ENCODE measurements at places on chromosomes 12 and 14. TPM values are rescaled to one million over a fixed set of nuclear protein-coding genes. Genes with fewer than 3 reads are reported as not detected.

The PRIMA1 gene
- 1.1 TPM for polyA plus RNA-seq

The TMEM229B gene
- polyA plus RNA-seq = 3.2 TPM

The SCNN1A gene
- polyA plus RNA-seq = 69.0 TPM

DNA sequence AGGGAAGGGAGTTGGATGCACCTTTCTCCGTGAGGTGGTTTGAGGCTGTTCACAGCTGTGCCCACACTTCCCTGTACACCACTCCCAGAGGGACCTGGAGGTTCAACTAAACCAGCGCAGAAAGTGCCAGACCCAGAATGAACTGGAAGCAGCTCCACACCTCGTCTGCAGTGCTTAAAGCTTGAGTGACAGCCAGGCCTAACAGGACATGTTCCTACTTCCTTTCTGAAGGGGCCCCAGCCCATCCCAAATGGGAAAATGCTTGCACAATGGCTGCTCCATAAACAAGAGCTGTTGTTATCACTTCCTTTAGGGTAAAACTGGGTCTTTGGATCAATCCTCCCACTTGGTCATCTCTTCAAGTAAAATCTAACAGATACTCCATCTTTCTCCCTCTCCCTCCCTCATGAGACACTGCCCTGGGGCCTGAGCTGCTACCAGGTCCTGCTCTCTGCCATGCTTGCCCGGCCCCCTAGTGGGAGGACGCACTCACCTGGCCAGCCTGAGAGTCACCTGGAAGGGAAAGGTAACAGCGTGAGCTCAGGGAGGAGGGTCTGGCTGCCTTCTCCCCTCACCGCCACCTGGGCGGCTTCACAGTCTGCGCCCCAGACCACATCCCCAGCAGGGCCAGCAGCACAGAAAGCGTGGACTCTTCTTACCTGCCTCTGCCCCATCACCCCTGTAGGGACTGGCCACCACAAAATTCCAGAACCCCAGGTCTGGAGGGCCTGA is 33.5 kb downstream of the ISCA2 start:
- DNase-seq = no peak

The CCDC197 gene
- not detected for polyA plus RNA-seq

DNA sequence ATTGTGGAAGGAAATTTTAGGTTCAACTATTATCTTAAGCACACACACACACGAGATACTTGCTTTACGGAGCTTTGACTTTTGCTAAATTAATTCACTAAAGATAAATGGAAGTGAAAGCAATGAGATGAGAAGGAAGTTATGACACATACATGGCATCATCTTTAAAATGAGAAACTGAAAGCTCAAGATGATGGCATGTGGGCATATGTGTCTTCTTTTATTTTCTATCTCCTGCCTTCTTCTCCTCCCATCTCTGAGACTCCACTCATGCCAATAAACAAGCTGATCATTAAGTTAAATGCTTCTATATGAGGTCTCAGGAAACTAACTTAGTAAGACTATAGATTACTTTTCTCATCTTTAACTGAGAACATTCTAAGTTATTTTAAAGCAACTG is 216.7 kb downstream of the MED13L start:
- DNase-seq = no peak

DNA sequence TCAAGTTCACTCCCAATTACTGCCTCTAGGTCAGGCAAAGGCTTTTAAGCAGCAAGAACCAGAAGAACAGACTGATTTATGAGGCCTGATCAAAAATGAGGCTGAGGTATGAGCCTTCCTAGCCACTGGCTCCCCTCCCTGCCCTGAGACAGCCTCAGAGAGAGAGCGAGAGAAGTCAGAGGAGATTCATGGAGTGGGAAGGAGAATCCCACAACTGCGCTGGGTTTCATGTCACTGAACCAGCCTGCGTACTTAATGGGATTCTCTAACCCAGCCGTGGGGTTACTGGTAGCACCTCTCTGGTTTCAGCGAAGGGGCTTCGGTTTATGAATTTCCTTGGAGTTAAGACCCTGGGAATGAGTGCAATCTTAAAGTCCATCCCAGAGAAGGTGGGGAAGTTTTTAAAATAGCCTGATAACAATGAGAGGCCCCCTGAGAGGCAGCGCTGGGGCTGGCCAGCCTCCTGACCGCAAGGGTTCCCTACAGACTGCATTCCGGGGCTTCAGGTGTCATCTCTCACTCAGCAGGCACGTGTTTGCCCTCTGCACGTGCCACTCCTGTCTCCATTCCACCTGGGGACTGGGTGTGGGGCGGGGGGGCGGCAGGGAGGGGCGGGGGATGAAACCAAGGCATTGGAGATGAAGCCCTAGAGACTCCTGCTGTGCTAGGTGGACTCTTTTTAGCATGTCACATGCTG is 6.1 kb upstream of the GPRC5A start:
- no peak for DNase-seq

- no peak for DNase-seq
Measured at GRCh38 chr14:71319666-71320065, 412.4 kb downstream of the PCNX1 start.

GRCh38 chr14:61479746-61480502 is 158.5 kb downstream of the PRKCH start:
- no peak for DNase-seq

The RAB35 gene
- polyA plus RNA-seq = 41.3 TPM

GRCh38 chr12:15842108-15842507 is 40.1 kb upstream of the STRAP start:
- DNase-seq = no peak

DNA sequence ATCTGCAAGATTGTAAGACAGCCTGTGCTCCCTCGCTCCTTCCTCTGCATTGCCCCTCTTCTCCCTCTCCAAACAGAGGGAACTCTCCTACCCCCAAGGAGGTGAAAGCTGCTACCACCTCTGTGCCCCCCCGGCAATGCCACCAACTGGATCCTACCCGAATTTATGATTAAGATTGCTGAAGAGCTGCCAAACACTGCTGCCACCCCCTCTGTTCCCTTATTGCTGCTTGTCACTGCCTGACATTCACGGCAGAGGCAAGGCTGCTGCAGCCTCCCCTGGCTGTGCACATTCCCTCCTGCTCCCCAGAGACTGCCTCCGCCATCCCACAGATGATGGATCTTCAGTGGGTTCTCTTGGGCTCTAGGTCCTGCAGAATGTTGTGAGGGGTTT is 37.4 kb downstream of the DAD1 start:
- DNase-seq = no peak

- DNase-seq = no peak
Measured at GRCh38 chr12:98587084-98587483, 6.4 kb upstream of the SLC25A3 start.

- DNase-seq = no peak
Measured at GRCh38 chr14:79878785-79879184, 332.5 kb downstream of the DIO2 start.

GRCh38 chr12:45017916-45018315 is 33.0 kb downstream of the DBX2 start:
- no peak for DNase-seq

DNA sequence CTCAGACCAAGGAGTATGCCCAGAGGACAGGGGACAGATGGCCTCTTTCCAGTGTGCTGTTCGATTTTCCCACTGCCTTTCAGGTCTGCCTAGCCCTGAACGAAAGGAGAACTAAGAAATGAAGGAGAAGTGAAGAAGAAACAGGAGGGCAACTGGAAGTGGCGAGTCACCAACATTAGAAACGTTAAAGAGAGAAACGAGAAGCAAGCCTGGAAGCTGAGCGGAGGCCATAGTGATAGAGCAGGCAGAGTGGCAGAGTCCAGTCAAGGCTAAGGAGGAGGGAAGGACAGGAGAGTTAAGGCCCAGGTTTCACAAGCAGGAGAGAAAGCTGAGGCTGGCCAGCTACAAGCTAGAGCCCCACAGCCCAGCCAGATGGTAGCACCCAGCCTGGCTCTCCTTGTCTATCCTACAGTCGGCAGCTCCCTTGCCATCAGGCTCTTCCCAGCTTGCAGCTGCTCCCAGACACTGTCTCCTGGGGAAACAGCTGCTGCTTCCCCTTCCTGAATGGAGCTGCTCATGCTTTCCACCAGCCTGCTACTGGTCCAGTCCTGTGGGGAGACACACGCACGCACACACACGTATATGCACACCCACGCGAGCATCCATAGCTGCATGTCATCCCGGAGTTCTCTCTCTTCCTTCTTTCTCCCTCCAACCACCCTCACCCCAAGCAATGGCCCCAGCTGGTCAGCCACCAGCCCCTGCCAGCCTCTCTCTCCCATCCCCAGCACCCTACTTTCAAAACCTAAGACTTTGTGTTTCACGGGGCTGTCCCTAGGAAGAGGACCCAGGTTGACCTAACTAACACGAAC is 139.7 kb upstream of the CCND2 start:
- DNase-seq = no peak

GRCh38 chr14:30541318-30541717 is 17.6 kb upstream of the G2E3 start:
- DNase-seq = no peak

The HOXC10 gene
- polyA plus RNA-seq = 74.5 TPM

The CD69 gene
- polyA plus RNA-seq = 1.2 TPM

The SERPINA12 gene
- 0.51 TPM for polyA plus RNA-seq

The ETFBKMT gene
- polyA plus RNA-seq = 5.4 TPM

DNA sequence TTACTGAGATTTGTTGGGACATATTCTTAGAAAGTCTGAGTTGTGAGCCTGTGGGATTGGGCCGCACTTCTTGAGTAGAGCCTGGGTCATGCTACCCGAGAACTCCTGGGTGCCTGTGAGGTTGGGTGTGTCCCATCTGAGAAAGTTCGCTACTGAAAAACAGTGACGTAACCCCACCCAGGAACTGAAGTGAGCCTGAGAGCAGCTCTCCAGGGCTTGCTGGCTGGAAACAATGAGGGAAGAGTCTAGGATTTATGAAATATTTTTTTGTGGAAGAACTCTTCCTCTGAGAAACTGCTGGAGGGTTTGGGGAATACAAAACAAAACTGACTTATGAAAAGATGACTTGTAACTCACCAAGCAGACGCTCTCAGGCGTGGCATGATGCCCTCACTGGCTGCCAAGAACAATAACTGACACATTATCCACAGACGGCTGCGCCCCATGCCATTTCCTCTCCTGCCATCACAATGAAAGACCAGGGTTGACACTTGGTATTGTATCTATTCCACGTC is 69.2 kb downstream of the RASSF3 start:
- no peak for DNase-seq

DNA sequence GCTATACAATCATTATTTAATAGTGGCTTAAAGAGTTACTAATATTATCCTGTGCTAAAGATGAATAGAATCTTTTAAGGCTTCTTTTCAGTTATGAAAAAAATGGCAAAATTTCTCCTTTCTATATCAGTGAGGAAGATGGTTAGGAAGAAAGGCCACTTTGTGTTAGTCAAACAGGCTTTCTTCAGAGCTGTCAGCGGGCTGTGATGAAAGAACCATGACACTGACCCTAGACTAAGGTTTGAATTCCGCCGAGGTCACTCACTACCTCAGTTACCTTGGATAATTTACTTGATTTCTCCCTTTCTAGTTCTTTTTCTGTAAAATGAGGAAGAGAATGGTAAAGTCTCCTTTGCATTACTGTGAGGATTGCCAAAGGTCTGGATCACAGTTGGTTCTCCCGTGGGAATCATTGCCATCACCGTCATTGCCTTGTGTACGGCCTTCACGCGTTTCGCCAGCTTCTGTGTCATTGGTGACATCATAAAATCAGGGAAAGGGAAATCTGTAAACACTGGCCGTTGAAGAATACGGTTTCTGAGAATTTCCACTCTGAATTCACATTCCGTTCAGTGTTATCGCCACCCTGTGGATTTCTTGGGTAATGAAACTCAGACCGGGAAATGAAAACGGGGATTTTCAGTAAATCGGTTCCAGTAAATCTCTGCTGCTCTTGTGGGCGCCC is 26.7 kb upstream of the YBX3 start:
- peak; percentile 90 for DNase-seq

DNA sequence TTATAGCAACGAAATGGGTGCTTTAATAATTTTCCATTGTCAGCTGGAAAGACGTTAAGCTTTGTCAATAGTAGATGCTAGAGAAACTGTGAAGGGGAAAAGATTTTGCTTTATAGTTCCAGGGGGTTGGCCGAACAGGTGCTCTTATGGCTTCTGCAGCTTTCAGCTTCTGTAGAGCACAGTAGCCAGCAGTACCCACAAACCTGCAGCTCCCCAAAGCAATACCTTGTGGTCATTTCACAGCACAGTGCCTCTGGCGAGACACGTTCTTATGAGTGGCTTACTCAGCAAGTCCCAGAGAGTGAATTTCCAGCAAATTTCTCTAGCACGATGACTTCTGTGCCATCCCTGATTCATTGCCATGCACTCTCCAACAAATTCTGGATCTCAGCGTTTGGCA is 416.3 kb upstream of the ATP2B1 start:
- no peak for DNase-seq

GRCh38 chr14:89418976-89419375 is 1.9 kb upstream of the FOXN3 start:
- no peak for DNase-seq

DNA sequence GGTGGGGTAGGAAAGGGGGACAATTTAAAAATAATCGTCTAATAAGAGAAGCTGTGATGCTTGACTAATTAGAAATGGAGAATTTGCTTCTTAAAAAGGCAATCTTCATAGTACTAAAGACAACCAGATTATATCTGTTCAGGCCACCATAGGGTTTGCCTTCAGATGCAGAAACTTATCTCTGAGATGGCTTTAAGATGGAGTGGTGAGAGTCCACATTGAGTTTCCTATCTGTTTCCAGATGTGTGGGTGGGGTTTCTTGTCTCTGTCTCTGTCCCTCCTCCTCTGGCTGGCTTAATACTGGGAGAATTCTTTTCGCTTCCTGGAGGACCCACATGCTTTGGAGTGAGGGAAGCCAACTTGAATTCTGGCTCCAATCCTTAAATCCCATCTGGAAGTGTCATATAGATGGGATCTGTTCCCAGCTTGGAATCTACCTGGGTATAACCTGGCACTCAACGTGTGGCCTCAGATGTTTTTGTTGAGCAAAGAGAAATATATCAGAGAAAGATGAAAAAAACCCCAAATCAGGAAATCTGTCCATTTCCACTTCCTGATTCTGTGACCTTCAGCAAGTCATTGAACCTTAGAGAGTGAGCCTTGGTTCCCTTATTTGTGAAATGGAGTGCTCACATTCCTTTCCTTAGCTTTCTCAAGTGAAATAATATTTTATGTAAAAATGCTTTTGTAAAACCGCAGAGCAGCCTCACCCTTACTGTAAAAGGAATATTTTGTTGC is 66.4 kb downstream of the CHST11 start:
- no peak for DNase-seq

- no peak for DNase-seq
Measured at GRCh38 chr14:32044454-32044853, 32.6 kb upstream of the ARHGAP5 start.

GRCh38 chr12:68020049-68020448 is 30.8 kb downstream of the IFNG-AS1 start:
- DNase-seq = no peak

- DNase-seq = no peak
Measured at GRCh38 chr14:61153914-61154545, 127.1 kb downstream of the TMEM30B start.

The SERPINA3 gene
- 0.21 TPM for polyA plus RNA-seq
